Nephron progenitor cell (in vitro differentiated cells): ENCODE measurements at places on chromosomes 7 and 10.

- DNase-seq, result no peak
Observed at GRCh38 chr7:80885757-80886156, 33.1 kb downstream of the SEMA3C start.

DNA sequence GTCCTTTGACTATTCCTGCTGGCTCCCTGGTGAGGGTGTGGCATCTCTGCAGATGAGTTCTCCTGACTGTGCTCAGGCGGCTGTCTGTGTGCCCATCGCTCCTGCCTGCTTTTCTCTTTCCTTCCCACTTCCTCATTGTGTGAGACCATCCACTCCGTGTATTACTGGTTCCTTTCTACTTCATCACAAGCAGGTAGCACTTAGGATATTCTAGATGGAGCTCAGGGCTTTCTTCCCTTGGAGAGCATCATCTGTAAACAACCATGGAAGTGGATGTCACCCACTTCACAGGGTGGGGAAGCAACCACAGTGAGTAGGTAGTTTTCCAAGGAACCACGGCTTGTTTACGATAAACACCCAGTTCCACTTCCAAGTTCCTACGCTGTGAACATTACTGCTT is 15.7 kb downstream of the DNAJB6 start:
- DNase-seq, result no peak

DNA sequence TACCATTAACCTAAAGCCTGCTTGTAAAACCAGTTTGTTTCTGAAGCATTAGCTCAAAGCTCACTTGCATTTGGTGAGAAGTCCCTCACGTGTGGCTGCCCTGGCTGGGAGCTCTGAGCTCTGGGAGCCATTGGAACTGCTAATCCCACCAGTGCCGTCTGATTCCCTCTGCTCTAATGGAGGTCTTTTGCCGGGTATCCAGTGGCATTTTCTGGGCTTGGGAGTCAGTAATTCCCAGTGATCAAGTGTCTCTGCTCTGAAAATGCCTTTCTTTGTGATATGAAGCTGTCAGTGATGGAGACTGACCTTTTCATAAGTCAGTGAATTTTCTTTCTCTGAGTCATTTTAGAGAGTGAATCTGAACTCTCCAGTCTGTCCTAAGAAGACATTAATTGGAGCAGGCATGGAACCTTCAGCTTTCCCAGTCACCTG is 36.9 kb upstream of the FAM20C start:
- DNase-seq, result no peak

DNA sequence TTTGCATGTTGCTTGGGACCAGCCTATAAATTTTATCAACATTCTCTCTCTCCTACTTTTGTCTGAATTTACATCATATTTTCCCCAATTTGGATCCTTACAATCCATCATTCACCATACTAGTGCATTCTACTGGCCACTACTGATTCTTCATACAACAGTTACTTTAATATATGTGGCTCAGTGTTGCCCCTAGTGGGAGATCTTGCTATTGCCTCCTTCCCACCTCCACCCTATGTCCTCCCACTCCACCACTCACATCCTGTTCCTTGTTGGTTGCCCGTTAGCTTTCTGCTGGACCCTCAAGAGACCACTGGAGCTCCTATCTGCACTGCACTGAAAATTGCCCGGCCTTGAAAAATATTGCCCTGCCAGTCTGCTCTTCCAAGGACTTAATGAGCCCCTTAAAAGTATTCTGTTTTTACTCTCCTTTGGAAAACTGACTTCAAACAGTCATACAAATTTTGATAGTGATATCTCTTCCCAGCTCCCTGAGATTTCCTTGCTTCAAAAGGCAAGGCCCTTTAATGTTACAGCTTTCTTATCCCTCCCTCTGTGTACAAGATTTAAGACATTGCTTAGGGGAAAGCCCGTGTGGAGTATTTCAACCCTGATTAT is 243.2 kb upstream of the TMEM229A start:
- peak; percentile 34 for DNase-seq

DNA sequence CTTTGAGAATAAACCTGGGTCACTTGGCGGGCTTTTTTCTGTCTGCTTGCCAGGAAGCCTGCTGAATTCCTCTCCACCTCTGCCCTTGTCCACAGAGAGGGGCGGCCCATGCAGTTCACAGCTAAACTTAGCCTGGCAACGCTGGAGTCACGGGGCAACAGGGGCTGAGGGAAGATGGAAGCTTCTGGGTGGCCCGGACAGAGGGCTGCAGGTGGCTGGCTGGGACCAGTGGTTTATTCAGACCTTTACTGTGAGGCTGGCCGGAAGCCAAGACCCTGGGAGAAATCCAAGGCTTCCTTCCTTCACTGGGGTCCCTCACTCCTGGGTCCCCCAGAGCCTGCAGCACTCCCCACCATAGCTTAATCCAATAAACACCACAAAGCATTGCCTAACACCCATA is 17.0 kb downstream of the ITPRIP start:
- DNase-seq, result no peak
